ENCODE measurements at places on chromosomes 4 and X.

DNA sequence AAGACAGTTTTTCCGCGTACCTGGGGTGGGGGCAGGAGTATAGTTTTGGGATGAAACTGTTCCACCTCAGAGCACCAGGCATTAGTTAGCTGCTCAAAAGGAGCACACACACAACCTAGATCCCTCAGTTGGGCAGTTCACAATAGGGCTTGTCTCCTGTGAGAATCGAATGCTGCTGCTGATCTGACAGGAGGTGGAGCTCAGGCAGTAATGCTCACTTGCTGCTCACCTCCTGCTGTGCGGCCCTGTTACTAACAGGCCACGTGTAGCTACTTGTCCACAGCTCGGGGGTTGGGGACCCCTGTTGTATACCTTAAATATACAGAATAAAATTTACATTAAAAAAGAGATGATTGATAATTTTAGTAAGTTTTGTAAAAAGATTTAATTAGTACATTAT, 191.5 kb downstream of the SLC7A11 start:
- no peaks in the 10 kb centered on the region for H3K4me1 ChIP-seq
- no peak overlapping the region for H3K27ac ChIP-seq
- no peaks in the 10 kb centered on the region for H3K27me3 ChIP-seq
- no peak overlapping the region for H3K4me3 ChIP-seq
- no peak for DNase-seq

- H3K36me3 ChIP-seq = no peaks in the 10 kb centered on the region
- no peak for DNase-seq
- no peaks in the 10 kb centered on the region for H3K27me3 ChIP-seq
- H3K4me1 ChIP-seq = no peaks in the 10 kb centered on the region
- H3K4me3 ChIP-seq = no peak overlapping the region
Observed at GRCh38 chr4:108313546-108314339, 145.0 kb upstream of the LEF1 start.

- H3K4me1 ChIP-seq = no peaks in the 10 kb centered on the region
- H3K27ac ChIP-seq = no peak overlapping the region
- no peak overlapping the region for H3K4me3 ChIP-seq
- H3K36me3 ChIP-seq = no peaks in the 10 kb centered on the region
Observed at GRCh38 chr4:165631208-165631894, 241.7 kb upstream of the TLL1 start.

- H3K4me1 ChIP-seq = no peaks in the 10 kb centered on the region
- no peaks in the 10 kb centered on the region for H3K27me3 ChIP-seq
- no peaks in the 10 kb centered on the region for H3K36me3 ChIP-seq
Observed at GRCh38 chr4:17246656-17247055, 265.2 kb downstream of the QDPR start.

DNA sequence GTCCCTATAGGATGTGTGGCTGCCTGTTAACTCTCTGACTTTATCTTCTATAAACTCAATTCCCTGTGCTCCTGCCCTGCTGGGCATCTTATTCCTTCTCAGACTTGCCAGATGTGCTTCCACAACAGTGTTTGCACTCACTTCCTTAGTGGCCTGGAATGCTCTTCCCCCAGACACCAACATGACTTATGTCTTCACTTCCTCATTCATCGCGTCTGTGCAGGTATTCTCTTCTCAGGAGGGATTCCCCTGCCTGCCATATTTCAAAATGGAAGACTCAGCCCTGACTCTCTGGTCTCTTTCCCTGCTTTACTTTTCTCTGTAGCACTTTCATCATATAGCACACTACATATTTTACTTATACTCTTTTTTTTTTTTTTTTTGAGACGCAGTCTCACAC, 344.0 kb downstream of the CENPC start:
- H3K27me3 ChIP-seq = no peaks in the 10 kb centered on the region
- no peak for DNase-seq
- H3K4me1 ChIP-seq = no peaks in the 10 kb centered on the region
- H3K4me3 ChIP-seq = no peak overlapping the region
- H3K36me3 ChIP-seq = no peaks in the 10 kb centered on the region
- no peak overlapping the region for H3K27ac ChIP-seq

- no peak overlapping the region for H3K27ac ChIP-seq
- no peak for DNase-seq
- no peak overlapping the region for H3K4me3 ChIP-seq
Observed at GRCh38 chr4:188903986-188904385, 764.7 kb downstream of the TRIML1 start.

DNA sequence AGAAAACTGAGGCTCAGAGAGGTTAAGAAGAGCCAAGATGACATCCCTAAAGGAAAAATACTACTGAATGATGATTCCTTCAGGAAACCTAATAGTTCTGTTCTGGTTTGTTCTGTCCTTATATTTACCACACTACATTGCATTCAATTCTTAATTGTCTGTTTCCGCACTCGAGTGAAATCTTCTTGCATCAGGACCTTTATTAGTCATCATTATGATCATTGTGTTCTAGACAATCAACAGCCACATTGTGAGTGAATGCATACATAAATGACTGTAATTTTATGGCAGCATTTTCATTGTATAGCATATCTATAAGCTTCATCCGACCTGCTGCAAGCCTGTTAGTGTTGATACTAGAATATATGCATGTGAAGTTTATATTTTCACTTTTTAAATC, 156.7 kb upstream of the FAM241A start:
- no peak overlapping the region for H3K4me3 ChIP-seq
- H3K4me1 ChIP-seq = no peaks in the 10 kb centered on the region
- DNase-seq = no peak
- H3K36me3 ChIP-seq = no peaks in the 10 kb centered on the region
- H3K27me3 ChIP-seq = peaks cover 1% of the 10 kb centered on the region

GRCh38 chrX:79556800-79557199, 189.7 kb upstream of the ITM2A start:
- no peaks in the 10 kb centered on the region for H3K27me3 ChIP-seq
- H3K4me1 ChIP-seq = no peaks in the 10 kb centered on the region
- no peak for DNase-seq

- no peak overlapping the region for H3K4me3 ChIP-seq
- no peak for DNase-seq
- H3K27me3 ChIP-seq = no peaks in the 10 kb centered on the region
- H3K27ac ChIP-seq = no peak overlapping the region
- H3K4me1 ChIP-seq = no peaks in the 10 kb centered on the region
- H3K36me3 ChIP-seq = no peaks in the 10 kb centered on the region
Observed at GRCh38 chr4:188168726-188169373, 29.6 kb downstream of the TRIML1 start.

DNA sequence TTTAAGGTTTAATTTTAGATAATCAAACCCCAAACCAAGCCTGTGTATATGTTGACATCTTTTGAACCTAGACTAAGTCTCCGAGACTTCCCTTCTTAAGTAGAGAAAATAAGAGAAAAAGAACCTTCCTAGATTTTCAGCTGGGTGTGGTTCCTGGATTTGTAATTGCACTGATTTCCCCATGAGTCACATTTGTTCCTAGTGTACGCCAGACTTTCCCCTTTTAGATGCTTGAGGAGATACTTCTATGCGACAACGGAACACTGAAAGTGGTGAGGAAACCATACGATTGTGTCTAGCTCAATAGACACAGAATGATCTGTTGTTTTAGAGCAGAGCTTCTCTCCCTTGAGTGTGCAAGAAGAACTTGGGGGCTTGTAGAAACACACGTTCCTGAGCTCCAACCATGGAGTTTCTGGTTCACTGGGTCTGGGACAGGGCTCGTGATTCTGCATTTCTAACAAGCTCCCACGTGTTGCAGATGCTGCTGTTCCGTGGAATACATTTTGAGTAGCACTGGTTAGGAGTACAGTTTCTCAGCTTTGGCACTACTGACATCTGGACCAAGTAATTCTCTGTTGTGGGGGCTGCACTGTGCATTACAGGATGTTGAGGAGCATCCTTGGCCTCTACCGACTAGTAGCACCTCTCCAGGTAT, 87.1 kb downstream of the AMELX start:
- H3K4me1 ChIP-seq = no peaks in the 10 kb centered on the region
- DNase-seq = no peak
- no peaks in the 10 kb centered on the region for H3K36me3 ChIP-seq

DNA sequence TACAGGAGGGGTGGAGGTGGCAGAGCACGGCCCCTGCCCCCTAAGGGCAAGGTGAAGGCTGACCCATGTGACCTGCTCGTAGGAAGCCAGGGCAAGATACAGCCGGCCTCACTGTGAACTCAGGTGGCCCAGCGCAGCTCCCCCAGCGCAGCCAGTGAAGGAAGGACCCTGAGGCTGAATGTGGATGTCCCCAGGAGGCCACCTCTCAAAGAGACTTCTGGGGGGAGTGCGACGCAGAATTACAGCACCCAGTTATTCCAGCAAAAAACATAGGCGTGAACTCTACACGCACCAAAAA, 52.6 kb downstream of the ZFYVE28 start:
- H3K4me1 ChIP-seq = peaks cover 27% of the 10 kb centered on the region
- H3K27me3 ChIP-seq = no peaks in the 10 kb centered on the region
- peak; percentile 28 for DNase-seq
- H3K27ac ChIP-seq = no peak overlapping the region

- DNase-seq = no peak
- H3K27ac ChIP-seq = no peak overlapping the region
- no peak overlapping the region for H3K4me3 ChIP-seq
- H3K27me3 ChIP-seq = no peaks in the 10 kb centered on the region
Observed at GRCh38 chr4:51858605-51859202, 15.8 kb downstream of the DCUN1D4 start.

All from lower lobe of right lung (tissue), 2 donors.